Ovary (tissue), 10 donors: ENCODE measurements at places on chromosomes 2 and 18.
A peak's percentile ranks its signal among the peaks of the same experiment; 100 is the strongest.

- peak; percentile 71 for DNase-seq
These were observed 80.4 kb downstream of the CELF4 start for GRCh38 chr18:37484983-37485834.

DNA sequence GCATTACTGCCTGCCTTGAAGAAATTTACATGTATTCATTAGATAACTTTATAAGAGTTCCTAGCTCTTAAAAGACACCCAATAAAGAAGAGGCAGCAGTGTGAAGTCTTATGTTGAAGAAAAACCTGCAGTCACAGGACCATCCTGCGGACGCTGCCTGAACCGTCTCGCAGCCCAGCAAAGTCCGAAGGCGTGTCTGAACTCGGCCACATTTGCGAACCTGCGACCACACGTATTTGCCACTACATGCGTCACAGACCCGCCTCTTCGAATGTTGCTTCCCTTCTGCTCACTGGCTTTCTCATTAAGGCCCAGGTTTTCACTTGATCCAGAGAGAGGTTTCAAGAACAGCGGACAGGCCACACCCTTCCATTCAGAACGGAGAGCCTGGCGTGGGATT is 41.2 kb downstream of the CNGA3 start:
- no peak for DNase-seq

GRCh38 chr2:190637903-190638618 is 10.8 kb upstream of the NAB1 start:
- DNase-seq, result no peak

DNA sequence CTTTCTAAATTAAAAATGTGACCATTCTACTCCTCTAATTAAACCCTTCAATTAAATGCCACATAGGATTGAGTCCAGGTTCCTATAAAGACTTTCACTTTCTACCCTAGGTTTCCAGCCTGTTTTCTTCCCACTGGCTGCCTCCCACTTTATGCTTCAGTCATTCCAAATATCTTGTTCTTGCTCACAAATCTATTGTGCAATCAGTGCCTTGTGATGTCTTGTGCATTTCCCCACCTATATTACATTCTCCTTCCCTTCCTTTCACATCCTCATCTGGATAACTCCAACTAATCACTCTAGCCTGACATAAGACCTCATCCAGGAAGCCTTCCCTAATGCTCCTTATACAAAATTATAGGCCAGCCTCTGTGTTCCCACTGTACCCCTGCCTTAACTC is 281.7 kb upstream of the LRATD1 start:
- DNase-seq, result no peak

DNA sequence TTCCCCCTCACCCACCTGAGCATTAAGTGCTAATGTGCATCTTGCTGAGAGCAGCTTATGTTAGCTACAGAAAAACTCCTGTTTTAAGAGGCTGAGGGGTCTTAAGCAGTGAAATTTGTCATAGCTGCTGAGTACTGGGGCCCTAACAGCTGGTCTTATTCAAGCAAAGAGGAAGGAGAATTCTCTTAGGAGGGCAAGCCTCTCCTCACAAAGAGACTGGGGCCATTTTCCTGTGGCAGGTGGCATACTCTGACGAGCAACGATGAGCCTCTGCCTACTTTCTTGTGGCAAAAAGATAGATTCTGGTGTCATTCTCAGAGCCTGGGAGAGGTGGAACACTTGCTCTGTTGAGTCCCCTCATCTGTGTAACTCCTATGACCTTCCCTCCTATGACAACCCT is 53.2 kb downstream of the SPRED2 start:
- no peak for DNase-seq
